ENCODE measurements at places on chromosomes 4 and X. TPM values are rescaled to one million over a fixed set of nuclear protein-coding genes. Genes with fewer than 3 reads are reported as not detected.
A peak's percentile ranks its signal among the peaks of the same experiment; 100 is the strongest.

GRCh38 chr4:37872310-37872988 lies 18.4 kb upstream of the TBC1D1 start:
- H3K27me3 ChIP-seq = no peaks in the 10 kb centered on the region
- DNase-seq = no peak
- H3K4me3 ChIP-seq = no peak overlapping the region
- H3K36me3 ChIP-seq = no peaks in the 10 kb centered on the region
- no peak overlapping the region for H3K27ac ChIP-seq
- H3K4me1 ChIP-seq = no peaks in the 10 kb centered on the region

- H3K36me3 ChIP-seq = no peaks in the 10 kb centered on the region
- H3K27ac ChIP-seq = no peak overlapping the region
- no peak for DNase-seq
- no peaks in the 10 kb centered on the region for H3K4me1 ChIP-seq
- no peaks in the 10 kb centered on the region for H3K27me3 ChIP-seq
These were observed 19.0 kb downstream of the CXCL8 start for GRCh38 chr4:73759357-73759756.

CT47B1 gene
- total RNA-seq = not detected

DNA sequence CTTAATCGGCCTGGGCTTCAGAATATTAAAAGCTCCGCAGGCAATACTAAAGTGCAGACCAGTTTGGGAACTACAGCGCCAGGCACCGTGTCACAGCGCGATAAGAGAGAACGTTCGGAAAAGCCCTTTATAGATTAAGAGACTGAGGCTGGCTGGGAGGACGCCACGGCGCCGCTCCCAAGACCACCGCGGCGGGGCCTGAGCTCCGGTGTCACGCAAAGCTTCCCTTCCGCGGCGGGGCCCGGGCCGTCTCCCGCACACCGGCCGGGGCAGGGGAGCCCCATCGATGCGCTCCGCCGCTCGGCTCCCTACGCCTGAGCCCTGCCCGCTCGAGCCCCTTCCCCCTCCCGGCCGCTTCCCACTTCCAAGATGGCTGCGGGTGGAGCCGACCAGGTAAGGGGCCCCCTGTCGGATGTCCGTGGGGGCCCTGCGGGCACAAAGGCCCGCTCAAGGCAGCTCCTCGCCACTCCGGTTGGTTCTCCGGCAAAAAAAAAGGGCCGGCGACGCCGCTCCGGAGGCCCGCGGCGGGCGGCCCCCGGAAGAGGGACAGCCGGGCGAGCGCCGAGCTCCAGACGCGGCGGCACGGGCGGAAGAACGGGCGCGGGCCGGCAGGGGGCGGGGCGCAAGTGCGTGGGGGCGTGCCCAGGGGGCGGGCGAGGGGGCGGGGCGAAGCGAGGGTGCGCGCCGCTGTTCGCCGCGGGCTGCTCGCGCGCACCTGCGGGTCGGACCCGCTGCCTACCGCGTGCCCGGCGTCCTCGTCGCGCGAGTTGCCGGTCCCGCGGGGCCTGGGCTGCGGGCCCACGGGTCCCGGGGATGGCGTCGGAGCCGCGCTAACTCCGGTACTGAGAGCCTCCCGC lies at the start of gene TBC1D14:
Gene TBC1D14, plus strand, starts transcription at position 714 of the 857 bp plus-strand sequence. CDS start 13,564 bp downstream, outside the sequence.
- no peaks in the 10 kb centered on the region for H3K27me3 ChIP-seq
- DNase-seq = peak; percentile 87
- peak within 1 kb of the TSS; percentile 98 for H3K27ac ChIP-seq
- H3K4me3 ChIP-seq = peak within 1 kb of the TSS; percentile 88
- H3K4me1 ChIP-seq = no peaks in the 10 kb centered on the region

GRCh38 chr4:109876634-109877265 lies 28.8 kb downstream of the LRIT3 start:
- no peak overlapping the region for H3K4me3 ChIP-seq
- no peak overlapping the region for H3K27ac ChIP-seq
- H3K27me3 ChIP-seq = no peaks in the 10 kb centered on the region

DNA sequence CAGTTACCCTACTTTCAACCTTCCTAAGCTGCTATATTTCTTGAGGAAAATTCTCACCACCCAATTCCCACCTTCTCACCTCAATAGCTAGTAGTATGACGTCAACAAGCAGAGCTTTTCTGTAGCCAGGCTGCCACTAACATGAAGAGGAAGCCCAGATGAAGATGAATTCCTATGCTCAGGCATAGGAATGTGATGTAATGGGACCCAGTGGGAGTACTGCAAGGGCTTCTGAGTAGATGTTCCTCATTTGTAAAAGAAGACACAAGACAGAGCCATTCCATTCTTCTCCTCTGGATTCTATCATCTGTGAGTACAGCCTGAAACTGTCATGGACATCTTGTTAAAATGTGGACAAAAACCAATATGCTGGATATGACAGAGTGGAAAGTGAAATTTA lies 81.6 kb upstream of the KLF3 start:
- no peak overlapping the region for H3K27ac ChIP-seq
- no peaks in the 10 kb centered on the region for H3K36me3 ChIP-seq
- no peak overlapping the region for H3K4me3 ChIP-seq
- no peaks in the 10 kb centered on the region for H3K27me3 ChIP-seq
- no peak for DNase-seq

- H3K4me3 ChIP-seq = no peak overlapping the region
- H3K4me1 ChIP-seq = no peaks in the 10 kb centered on the region
- no peak for DNase-seq
- no peak overlapping the region for H3K27ac ChIP-seq
These were observed 289.3 kb upstream of the PABPC4L start for GRCh38 chr4:134490863-134491262.

IGFBP7 gene
- total RNA-seq = 205 TPM

SPATA18 gene
- 8.8 TPM for total RNA-seq

WDFY3 gene
- 119 TPM for total RNA-seq

All from breast epithelium (tissue), 4 donors.